ENCODE measurements at places on chromosomes 1 and 21.
A peak's percentile ranks its signal among the peaks of the same experiment; 100 is the strongest.

- DNase-seq = no peak
Measured at GRCh38 chr21:19034560-19034959, 631.0 kb upstream of the TMPRSS15 start.

DNA sequence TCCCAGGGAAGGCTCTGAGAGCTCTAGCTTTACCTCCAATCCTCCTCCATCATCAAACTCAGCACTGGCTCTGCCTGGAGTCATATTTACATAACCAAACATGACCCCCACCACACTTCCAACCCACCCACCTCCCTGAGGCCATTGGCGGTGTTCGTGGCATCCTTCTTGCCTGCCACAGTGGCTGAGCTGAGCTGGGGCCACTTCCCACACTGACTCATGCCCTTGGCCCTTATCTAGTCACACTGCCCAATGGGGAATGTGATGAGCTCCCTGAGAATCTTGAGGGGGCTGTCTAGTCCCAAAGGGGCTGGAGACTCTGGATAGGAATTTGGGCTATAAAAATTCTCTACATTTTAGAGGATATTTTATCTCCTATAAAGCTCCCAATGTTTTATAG is 230.9 kb upstream of the IRF2BP2 start:
- no peak for DNase-seq

DNA sequence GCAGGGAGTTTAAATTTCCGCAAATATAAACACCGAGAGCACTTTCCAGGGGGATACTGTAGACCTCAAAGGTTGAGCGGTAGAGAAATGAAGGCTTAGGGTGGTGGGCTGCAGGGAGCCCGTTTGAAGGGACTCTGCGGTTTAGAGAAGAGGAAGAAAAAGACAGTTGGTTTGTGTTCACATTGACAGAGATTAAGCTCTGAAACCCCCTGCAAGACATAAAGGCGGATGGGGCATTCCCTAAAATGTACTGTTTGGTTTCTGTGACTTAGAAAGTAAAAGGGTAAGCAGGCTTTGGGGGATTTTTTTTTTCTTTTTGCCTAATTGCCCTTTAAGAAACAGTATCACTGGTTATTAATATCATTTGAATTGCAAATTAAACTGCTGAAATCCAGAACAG is 1.3 kb downstream of the KAZN start:
- no peak for DNase-seq

DNA sequence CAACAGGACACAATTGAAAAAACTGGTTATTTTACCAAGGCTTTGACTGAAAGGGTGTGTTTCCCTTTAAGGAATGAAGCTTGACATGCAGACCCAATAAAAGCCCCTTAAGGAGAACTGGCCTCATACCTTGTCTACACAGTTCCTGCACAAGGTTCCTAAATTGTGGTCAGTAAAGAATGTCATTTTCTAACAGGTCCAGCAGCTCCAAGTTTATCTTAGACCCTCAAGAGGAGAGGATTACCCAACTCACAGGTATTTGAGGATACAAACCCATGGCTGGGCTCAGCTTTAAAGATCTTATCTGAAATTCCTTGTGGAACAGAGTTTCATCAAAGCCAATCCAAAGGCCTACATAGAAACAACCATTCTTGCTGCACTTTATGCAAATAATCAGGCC is 31.4 kb upstream of the CBR3 start:
- no peak for DNase-seq

DNA sequence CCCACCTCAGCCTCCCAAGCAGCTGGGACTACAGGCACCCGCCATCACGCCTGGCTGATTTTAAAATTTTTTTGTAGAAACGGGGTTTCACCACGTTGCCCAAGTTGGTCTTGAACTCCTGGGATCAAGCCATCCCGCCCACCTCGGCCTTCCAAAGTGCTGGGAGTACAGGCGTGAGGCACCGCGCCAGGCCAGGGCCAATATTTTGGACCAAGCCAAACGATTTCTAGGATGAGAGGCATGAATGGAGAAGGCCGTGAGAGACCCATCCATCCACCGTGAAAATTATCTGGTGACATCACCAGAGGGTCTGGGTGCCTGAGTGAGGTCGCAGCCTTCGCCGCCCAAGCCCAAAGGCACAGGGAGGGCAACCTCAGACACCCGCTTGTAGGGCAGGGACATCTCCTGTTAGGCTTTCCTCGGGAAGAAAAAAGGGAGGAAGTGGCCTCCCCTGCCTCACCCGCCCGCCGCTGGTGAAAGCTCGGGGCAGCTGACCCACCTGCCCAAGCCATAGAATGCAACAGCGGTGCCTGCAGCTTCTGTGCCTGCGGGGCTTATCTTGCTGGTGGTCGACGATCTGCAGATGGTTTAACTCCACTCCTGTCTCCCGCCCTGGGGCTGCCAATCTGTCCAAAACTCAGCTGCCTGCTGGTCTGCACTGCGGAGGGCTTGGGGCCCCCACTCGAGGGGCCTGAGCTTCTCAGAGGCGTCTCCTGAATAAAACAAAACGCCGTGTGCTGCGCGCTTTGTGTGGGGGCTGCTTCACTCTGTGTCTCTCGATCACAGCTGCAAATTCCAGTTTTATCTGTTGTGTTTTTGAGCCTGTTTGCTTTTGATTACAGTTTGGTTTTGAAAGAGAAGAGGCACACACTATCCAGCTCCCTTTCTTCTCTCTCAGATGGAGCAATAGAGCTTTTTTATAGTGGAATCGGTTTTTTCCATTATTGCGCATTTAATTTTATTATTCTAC is 85.8 kb downstream of the MRPS6 start:
- no peak for DNase-seq

- DNase-seq = peak; percentile 32
Measured at GRCh38 chr1:245079021-245079609, 75.7 kb upstream of the KIF26B start.

GRCh38 chr1:220527279-220527907 is 543 bp upstream of the MARK1 start:
- no peak for DNase-seq

- no peak for DNase-seq
Measured at GRCh38 chr1:106296431-106296830, 760.0 kb upstream of the PRMT6 start.

DNA sequence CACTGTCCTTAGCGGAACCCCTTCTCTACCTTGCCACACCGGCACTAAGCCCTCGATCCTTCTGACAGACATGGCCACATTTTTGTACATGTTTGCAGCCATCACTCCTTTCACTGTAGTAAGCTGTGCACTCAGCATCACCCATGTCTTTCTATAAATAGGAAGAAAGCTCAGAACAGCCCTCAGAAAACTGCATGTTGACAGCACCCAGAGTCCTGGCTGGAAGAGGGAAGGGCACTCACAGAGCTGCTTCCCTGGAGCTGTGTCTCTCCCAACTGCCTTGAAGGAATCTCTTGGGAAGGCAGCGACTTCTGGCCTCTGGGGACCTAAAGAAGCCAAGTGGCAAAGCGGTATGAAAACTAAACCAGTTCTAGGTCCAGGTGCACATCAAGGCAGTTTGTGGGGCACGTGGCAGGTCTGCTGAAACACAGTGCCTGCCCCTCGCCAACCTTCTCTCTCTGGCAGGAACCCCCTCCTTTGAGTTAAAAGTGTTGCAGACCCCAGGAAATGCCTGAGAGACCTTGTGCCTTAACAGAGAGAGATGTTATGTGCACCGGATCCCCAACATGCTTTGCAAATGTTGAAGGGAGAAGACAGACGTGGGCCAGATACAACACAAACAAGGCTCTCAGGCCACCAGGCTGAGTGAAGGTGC is 41.9 kb upstream of the H6PD start:
- DNase-seq = no peak

GRCh38 chr1:235945775-235946570 is 79.3 kb upstream of the LYST start:
- DNase-seq = no peak

DNA sequence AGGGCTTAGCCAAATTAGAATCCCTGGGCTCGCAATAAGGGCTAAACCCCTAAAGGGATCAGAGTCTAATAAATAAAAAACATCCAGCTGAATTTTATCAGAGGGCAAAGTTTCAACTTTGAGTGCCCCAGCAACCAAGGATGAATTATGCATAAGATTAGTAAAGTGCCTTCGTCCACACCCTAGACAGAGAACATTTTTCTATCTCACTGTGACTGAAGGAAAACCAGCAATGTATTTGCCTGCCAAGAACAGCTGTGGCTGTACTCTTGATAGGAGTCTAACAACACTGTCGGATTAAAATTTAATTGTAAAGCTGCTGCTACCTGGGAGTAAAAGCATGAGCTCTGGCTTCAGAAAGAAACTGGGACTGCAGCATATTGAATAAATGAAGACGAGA is 23.3 kb downstream of the WNT2B start:
- no peak for DNase-seq

DNA sequence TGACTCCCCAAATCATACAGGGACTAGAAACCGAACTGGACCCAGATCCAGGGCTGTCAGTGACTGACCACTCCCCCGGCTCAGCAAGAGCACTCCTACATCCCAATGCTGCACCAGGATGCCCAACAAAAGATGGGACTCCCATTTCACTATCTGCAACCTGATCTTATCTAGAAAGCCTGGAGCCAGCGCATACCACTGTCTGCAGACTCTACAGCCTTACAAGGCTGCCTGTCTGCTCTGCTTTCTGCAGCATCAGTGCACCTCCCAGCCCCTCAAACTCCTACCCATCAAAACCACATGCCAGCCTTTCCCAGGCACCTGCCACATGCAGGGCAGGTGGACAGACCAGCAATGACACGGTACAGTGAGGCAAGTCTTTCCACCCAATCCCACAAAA is 52.2 kb downstream of the SSBP3 start:
- no peak for DNase-seq

GRCh38 chr1:93331412-93331811 is 14.3 kb upstream of the DR1 start:
- DNase-seq = no peak

GRCh38 chr1:42931911-42932422 is 26.7 kb downstream of the SLC2A1 start:
- DNase-seq = no peak

DNA sequence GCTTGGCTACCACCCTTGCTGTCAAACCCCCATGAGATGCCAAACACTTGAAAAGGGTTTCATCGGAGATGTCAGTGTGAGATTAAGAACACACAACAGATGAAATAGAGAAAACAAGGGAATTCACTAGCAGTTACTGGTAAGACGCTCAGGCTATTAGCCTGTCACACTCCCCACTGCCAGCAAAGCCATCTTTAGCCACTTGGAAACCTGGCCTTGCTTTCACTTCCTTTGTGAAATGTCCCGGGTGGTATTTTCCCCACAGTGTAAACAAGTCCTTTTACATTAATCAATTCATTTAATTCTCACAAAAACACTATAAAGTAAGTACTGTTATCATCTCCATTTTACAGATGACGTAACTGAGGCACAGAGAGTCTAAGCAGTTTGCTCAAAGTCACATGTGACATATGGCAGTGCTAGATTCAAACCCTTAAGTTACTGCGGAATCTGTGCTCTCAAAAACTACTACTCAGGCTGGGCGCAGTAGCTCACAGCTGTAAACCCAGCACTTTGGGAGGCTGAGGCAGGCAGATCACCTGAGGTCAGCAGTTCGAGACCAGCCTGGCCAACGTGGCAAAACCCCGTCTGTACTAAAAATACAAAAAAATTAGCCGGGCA is 32.7 kb upstream of the KHDRBS1 start:
- DNase-seq = no peak

- DNase-seq = no peak
Measured at GRCh38 chr1:234474375-234474774, 4.6 kb downstream of the TARBP1 start.

DNA sequence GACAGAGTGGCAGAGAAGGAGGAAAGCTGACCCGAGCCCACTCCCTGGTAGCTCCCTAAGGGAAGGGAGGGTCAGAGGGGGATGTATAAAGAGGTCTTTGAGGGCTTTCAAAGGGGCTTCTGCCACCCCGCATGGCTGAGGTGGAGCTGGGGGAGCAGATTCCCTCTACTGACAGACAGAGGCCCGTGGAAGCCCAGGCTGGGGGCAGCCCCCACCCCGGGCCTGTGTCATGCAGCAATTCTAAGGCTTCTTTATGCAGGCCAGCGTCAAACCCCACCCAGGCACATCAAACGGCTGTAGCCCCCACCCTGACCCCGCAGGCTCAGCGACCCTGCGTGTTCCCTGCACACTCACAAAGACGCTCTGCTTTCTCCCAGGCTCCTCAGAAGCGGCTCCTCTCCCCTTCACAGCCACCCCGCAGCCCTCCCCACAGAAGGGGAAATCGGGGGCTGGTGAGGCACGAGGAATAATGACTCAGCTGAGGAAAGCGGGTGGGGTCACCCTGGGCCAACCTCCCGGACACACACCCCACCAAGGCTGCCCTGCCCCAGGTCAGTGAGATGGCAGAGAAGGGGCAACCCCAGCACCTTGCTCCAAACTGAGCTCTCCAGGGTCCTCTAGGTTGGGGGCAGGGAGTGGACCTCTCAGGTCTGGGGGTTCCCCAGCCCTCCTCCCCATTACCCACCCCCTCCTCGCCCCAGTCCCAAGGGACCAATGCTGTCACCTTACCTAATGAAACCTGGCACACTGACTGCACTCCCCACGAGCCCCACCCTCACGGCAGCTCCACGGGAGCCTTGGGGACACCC is 10.8 kb downstream of the SLC45A3 start:
- no peak for DNase-seq

- DNase-seq = no peak
Measured at GRCh38 chr1:82387012-82387366, 586.3 kb downstream of the ADGRL2 start.

- no peak for DNase-seq
Measured at GRCh38 chr1:167186771-167187170, 33.9 kb upstream of the POU2F1 start.

GRCh38 chr1:94413311-94413710 is 4.9 kb upstream of the ABCD3 start:
- DNase-seq = no peak

DNA sequence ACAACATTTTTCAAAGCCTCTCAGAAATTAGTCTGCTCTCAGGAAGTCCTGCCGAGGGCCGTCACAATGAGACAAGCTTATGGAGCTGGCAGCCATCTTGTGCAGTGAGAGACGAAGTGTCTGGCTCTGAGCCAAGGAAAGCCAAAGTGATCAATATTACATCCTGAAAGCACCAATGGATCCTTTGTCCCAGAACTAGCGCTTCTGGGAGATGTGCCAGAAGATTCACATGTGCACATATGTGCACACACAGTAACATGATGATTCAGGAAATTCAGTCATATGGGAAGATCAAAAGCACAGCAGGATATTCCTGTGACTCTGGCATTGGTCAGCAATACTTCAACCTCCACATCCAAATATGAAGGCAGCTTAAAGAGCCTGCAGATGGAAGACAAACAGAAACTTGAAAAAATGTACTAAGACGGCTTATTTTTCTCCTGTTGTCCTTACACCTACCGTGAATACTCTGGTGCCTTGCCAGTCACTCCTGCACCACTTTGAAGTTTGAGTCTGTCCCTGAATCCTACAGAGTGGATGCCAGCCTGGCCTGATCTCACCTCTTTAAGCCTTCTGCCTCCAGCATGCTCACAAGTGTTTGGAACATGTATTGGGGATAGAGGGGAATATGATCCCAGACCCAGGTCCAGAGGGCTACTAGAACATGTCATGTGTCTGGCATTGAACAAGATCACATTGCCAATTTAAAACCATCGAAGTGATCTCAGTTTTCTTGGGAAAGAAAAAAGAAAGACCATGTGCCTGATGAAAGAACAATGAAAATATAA is 44.5 kb upstream of the PRRX1 start:
- DNase-seq = no peak

GRCh38 chr1:65221638-65222339 is 73.8 kb downstream of the AK4 start:
- no peak for DNase-seq

GRCh38 chr1:180247061-180247460 is 17.0 kb downstream of the LHX4 start:
- DNase-seq = no peak
